GM23248 (cell line): ENCODE measurements at places on chromosomes 3 and 15.

DNA sequence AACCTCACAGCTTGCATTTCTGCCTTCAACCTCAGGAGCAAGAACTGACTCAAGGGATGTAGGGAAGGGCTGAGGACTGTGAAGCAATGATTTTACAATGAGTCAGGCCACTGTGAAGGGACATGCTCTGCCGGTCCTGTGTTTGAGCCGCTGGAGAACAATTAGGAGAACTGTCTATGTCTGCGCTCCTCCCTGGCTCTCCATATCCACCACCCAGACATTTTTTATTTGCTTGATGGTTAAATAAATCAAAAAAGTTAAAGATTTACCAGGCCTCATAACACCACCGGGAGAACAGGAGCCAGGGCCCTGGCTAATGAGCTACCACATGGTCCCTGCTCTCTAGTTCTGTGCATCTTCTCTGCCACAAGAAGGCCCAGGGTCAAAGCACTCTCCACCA lies 29.6 kb downstream of the SEC61A1 start:
- peaks cover 33% of the 10 kb centered on the region for H3K4me1 ChIP-seq
- H3K27me3 ChIP-seq, result no peaks in the 10 kb centered on the region
- peak; percentile 88 for DNase-seq
- peak overlapping the region; percentile 79 for H3K27ac ChIP-seq
- no peaks in the 10 kb centered on the region for H3K36me3 ChIP-seq
- H3K4me3 ChIP-seq, result no peak overlapping the region

DNA sequence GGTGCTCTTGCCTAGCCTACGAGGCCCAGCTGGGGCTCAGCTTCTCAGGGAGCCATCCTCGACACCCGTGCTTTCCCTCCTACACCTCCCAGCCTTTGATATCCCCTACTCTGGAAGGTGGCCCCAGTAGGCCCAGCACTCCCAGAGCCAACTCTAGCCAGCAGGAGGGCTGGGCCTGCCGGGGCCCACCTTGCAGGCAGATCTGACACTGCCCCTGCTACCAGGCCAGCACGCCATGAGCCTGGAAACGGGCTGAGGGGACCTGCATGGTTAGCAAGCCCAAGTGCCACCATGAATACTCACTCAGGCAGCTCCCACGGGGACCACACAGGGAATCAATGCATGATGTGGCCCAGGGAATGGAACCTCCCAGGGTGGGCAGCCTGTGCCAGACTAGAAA lies 123.7 kb downstream of the SMAD6 start:
- no peak for DNase-seq
- peaks cover 23% of the 10 kb centered on the region for H3K4me1 ChIP-seq
- no peaks in the 10 kb centered on the region for H3K36me3 ChIP-seq
- no peaks in the 10 kb centered on the region for H3K27me3 ChIP-seq

DNA sequence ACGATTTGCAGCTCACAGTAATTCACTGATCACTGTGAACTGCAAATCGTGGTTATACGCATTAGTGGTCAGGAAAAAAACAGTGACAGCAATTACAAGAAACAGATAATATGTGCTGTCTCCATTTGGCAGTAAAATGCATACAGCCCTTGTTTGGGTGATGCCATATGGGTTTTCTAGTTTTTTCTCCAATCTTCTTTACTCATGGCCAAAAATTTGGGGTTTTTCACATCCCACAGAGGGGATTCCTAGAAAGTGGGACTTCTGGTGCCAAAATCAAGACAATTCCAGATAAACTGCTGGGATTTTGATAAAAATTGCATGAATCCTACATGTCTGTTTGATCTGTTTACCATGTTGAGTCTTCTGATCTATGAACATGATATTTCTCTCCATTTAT lies 15.6 kb downstream of the NDN start:
- H3K36me3 ChIP-seq, result no peaks in the 10 kb centered on the region
- no peak overlapping the region for H3K4me3 ChIP-seq
- no peak for DNase-seq
- H3K27me3 ChIP-seq, result no peaks in the 10 kb centered on the region

GRCh38 chr3:44511238-44511566 lies 33.7 kb upstream of the ZNF445 start:
- peak overlapping the region; percentile 89 for H3K27ac ChIP-seq
- H3K36me3 ChIP-seq, result no peaks in the 10 kb centered on the region
- no peaks in the 10 kb centered on the region for H3K27me3 ChIP-seq
- DNase-seq, result no peak
- H3K4me3 ChIP-seq, result peak overlapping the region; percentile 98

DNA sequence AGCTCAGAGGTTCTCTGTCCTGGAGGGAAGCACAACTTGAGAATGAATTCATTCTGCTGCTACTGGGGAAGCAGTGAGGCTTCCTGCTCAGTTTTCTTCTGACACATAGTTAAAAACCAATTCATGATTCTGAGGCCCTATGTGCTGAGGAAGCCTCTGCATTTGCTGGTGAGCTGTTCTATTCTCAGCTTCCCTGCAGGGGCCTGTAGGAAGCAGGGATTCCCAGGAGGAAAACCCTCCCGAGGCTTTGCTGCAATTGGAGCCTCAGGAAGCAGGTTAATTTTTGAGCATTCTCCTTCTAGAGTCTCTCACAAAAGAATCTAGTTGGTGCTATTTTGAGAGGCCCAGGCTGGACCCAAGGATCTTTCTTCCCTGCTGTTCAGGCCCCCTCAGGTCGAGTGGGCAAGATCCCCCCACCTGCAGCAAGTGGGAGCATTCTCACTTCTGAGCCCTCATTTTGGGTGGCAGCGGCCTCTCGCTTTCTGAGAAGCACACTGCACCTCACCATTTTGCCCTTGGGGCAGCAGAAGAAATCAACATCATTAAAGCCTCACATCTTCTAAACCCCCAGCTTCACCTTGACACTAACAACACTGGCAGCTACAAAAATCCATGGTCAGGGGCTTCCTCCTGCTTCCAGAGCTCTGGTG lies 197.5 kb upstream of the TSC22D2 start:
- H3K4me1 ChIP-seq, result no peaks in the 10 kb centered on the region
- no peak overlapping the region for H3K4me3 ChIP-seq
- no peaks in the 10 kb centered on the region for H3K27me3 ChIP-seq

GRCh38 chr3:188769831-188770230 lies 401.9 kb upstream of the TPRG1 start:
- H3K27me3 ChIP-seq, result no peaks in the 10 kb centered on the region
- H3K36me3 ChIP-seq, result no peaks in the 10 kb centered on the region
- DNase-seq, result no peak
- H3K4me1 ChIP-seq, result no peaks in the 10 kb centered on the region

- no peak overlapping the region for H3K27ac ChIP-seq
- no peaks in the 10 kb centered on the region for H3K4me1 ChIP-seq
- H3K36me3 ChIP-seq, result no peaks in the 10 kb centered on the region
- H3K4me3 ChIP-seq, result no peak overlapping the region
Observed at GRCh38 chr3:33919312-33920120, 121.1 kb downstream of the PDCD6IP start.

GRCh38 chr3:186386883-186387560 lies 25.0 kb upstream of the DGKG start:
- H3K4me3 ChIP-seq, result no peak overlapping the region
- H3K27ac ChIP-seq, result no peak overlapping the region
- no peaks in the 10 kb centered on the region for H3K4me1 ChIP-seq
